Nasal cavity respiratory epithelium epithelial cell of viscerocranial mucosa (primary cell): ENCODE measurements at places on chromosomes 16 and 17. TPM values are rescaled to one million over a fixed set of nuclear protein-coding genes. Genes with fewer than 3 reads are reported as not detected.

Gene NPIPA5
- total RNA-seq: 0.21 and 2.1 TPM in 2 replicates

Gene KRT20
- total RNA-seq: not detected in 2 replicates

Gene TBC1D3L
- total RNA-seq: 2.7 and 4.3 TPM in 2 replicates

Gene RTN4RL1
- 0.34 and 0.71 TPM in 2 replicates for total RNA-seq

Gene DCUN1D3
- 17.9 and 33.5 TPM in 2 replicates for total RNA-seq

Gene KRT27
- total RNA-seq: not detected in 2 replicates

Gene PDE6G
- total RNA-seq: 0.21 TPM in 1 of 2 replicates, not detected in the other

Gene KRT9
- 0.21 and 0.34 TPM in 2 replicates for total RNA-seq

Gene NDUFAF8
- total RNA-seq: 31.7 and 57.4 TPM in 2 replicates

Gene GAST
- total RNA-seq: 1.0 TPM in 1 of 2 replicates, not detected in the other

Gene CDH5
- total RNA-seq: under 0.01 TPM in 2 replicates

Gene FAM234A
- total RNA-seq: 44.1 and 110 TPM in 2 replicates

Gene ZDHHC7
- total RNA-seq: 51.6 and 91.2 TPM in 2 replicates

Gene CDRT15L2
- not detected in 2 replicates for total RNA-seq

Gene INPP5K
- 23.2 and 44.9 TPM in 2 replicates for total RNA-seq
